ENCODE measurements at places on chromosomes 4 and X.

- DNase-seq, result no peak
These were observed 70.9 kb downstream of the INTS12 start for GRCh38 chr4:105637408-105638176.

DNA sequence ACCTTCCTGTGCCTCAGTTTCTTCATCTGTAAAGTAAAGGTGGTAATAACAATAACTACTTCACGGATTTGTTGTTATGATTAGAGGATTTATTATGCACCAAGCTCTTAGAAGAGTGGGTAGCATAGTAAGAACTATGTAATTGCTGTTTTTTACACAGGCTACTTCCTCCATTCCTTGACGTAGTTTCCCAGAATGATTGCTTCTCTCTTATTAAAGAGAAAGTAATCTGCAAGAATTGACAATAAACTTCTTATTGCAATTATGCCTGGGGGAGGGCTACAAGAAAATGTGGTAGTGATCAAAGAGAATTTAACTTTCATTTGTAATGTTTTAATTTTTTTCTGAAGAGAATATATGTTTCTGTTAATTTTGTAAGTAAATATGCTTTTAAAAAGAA, 238.7 kb downstream of the GASK1B start:
- DNase-seq, result no peak

DNA sequence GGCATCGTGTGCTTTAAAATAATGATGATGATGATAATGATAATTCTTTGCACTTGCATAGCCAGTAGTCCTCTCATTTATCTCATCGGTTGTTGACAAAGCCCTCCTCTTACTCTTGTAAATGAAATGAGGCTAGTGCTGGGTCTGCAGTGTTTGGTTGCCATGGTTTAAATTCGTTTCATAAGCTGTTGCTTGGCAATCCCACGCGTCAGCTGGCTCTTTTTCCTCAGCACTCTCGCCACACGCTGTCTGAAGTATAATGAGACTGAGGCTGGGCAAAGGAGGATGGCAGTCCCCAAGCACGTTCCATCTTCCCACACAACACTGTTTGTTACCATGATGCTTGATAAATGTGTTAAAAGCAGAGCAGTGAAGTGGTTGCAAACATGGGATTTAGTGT, 15.5 kb downstream of the PAGE4 start:
- DNase-seq, result no peak

GRCh38 chr4:134636338-134637051, 434.9 kb upstream of the PABPC4L start:
- DNase-seq, result no peak

DNA sequence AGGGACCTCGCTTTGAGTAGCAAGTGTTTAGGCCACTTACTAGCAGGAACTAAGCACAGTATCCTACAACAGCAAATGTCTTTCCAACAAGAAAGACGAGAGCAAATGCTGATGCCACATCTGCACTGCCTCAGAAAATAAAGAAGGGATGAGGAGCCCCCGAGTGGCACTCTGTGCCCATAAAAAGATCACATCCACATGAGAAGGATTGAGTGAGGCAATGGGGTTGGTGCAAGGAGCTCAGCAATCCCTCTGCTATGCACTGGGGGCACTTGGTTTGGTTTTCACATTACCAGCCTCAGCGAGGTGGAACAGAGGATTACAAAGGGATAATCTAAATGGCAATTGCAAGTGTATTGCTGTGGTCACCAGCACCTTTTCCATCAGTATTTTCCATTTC, 252.8 kb upstream of the SLC7A11 start:
- DNase-seq, result no peak

DNA sequence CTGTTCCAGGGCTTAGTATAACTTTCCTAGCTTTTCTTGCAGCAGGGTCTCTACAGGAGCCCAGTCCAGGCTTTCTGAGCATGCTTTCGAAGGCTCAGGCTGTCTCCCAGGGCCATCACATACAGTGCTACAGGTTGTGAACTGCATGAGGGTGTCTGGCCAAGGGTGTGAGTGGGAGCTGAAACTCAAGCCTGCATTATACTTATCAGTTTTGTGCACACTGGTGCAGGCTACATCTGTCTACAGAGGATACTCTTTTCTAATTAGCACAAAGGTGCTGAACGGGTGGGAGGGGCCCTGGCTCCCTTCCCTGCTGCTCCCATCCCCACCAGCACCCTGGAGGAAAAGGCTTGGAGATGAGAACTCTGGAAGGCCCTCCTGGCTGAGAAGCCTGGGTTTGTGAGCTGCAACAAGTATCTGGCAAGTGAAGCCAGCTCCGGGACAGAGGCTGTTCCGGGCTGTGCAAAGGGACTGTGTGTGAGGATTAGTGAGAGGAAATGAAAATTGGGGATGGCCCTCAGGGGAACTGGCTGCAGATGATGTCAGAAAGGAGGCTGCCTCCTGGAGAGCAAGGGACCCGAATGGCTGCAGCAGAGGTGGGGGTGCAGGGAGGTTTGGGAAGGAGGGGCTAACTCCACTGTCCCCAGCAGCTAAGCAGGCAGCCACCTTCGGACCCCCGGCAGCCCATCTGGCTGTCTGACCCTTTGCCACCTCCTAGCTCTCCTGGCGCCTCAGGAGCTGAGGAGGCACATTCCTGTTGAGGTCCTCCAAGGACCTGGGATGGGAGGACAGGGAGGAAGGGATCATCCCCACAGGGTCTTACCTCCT, 68.5 kb downstream of the EFNB1 start:
- DNase-seq, result no peak

GRCh38 chrX:104854188-104854587, 288.2 kb downstream of the IL1RAPL2 start:
- no peak for DNase-seq

GRCh38 chr4:7873881-7874280, 65.8 kb downstream of the AFAP1 start:
- no peak for DNase-seq

DNA sequence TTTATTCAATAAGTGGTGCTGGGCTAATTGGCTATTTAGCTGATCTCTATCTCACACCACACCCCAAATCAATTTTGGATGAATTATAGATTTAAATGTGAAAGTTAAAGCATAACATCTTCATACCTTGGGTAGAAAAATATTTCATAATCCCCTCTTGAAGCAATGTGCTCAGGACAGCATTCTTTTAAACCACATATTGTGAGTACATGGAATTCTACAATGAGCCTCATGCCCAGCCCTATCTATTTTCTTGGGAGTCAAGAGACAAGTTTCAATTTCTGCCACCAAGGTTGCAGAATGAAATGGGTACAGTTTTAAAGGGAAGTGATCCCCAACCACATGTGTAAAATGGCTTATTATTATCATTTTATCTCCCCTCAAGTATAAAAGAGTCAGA, 30.6 kb upstream of the GPRIN3 start:
- no peak for DNase-seq

- no peak for DNase-seq
These were observed 30.0 kb upstream of the FGG start for GRCh38 chr4:154642373-154643009.

DNA sequence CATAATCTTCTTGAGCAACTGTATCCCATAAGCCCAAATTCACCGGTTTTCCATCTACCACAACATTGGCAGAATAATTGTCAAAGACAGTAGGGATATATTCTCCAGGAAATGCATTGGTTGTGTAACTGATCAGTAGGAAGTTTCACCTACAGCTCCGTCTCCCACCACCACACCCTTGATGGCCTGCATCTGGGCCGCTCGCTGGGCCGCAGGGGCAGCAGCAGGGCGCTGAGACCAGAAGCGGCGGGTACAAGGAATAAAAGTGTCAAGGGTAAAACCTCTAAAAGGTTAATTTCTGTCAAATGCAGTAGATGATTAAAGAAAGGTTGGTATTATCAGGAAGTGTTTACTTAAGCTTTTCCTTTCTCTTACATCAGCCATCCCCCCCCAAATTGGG, 167.6 kb upstream of the DKK2 start:
- DNase-seq, result no peak

GRCh38 chr4:102339018-102339417, 6.3 kb downstream of the SLC39A8 start:
- no peak for DNase-seq

GRCh38 chrX:5810636-5811035, 418.0 kb downstream of the NLGN4X start:
- DNase-seq, result no peak

DNA sequence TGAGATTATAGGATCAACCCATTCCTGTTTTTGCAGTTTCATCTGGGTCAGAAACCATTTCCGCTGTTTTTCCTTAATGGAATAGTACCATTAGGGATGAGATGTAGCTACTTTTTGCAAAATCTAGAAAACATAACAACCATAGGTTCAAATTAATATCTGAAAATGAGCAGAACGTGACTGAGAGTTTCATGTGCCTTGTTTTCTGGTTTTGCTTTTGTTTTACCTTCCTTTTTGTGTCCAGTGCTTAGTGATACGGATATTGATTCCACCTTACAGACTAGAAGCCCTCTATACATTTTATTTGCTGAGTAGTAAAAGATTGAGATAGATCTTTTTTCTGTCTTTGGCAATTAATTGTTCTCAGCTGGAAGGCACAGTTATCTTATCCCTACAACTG, 46.5 kb downstream of the SNX25 start:
- DNase-seq, result no peak

DNA sequence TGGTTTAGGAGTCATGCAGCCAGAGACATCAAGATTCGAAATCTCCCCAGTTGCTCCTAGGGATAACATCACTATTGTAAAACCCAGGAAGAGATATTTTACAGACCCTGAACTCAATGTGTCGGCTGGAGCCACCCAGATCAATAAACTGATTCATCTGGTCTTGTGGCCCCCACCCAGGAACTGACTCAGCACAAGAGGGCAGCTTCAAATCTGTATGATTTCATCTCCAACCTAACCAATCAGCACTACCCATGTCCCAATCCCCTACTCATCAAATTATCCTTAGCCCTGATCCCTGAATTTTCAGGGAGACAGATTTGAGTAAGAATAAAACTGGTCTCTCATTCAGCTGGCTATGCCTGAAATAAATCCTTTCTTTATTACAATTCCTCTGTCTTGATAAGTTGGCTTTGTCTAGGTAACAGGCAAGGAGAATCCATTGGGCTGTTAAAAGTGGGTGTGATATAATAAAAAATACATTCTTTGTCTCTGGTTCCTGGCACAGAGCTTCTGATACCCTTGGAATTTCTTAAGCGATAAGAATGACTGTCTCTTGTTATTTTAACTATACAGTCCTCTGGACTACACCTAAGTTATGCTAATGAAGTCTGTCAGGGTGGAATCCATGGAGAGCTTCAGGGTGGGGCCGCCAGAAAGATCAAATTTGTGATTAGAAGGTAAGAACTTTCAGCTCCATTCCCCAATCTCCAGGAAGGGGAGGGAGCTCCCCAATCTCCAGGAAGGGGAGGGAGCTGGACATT, 44.3 kb upstream of the TNIP3 start:
- DNase-seq, result no peak

- DNase-seq, result no peak
These were observed 2308.1 kb upstream of the AGA start for GRCh38 chr4:179750374-179750773.

GRCh38 chr4:85187106-85187505, 220.6 kb upstream of the WDFY3 start:
- no peak for DNase-seq

DNA sequence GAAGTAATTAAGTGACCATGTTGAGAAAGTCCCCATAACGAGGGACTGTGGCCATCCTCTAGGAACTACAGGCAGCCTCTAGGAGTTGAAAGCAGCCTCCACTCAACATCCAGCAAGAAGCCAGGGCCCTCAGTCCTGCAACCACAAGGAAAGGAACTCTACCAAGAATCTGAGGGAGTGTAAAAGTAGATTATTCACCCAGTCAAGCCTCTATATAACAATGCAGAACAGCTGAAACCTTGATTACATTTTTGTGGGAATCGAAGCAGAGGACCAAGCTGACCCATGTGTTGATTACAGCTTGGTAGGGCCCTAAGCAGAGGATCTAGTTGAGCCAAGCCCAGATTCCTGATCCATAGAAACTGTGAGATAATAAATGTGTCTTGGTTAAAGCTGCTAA, 17.1 kb downstream of the RPS6KA6 start:
- no peak for DNase-seq

GRCh38 chr4:26220696-26221095, 100.1 kb upstream of the RBPJ start:
- DNase-seq, result no peak

DNA sequence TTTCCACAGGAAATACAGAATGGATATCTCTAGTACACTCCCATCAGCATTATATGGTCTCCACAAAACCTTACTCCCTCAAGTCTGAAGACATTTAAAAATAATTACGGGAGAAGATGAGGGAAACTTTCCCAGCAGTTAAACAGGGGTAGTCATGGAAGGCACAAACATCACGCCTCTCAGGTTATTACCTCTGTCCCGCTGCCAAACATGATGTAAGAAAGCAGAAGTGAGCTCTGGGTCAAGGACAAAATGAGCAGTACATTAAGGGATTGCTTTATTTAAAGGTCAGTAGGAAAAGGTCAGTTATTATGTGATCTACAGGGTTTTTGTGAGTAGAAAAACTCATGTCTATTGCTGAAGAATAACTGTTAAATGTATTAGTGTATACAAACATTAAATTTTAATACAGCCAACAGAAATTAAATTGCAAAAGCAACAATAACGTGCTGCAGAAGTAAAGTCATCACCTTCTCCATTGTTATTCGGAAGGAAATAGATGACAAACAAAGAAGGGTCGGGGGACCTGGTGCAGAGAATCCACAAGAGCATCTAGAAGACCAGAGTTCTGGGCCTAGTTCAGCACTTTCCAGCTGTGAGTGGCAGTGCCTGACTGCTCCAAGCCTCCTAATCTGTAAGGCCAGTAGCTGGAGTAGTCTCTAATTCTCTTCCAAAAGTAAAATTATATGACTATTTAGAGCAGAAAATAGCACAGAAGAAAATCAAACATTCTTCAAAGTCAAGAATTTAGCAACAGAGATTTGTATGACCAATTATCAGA, 171.2 kb downstream of the PPP3CA start:
- DNase-seq, result no peak

DNA sequence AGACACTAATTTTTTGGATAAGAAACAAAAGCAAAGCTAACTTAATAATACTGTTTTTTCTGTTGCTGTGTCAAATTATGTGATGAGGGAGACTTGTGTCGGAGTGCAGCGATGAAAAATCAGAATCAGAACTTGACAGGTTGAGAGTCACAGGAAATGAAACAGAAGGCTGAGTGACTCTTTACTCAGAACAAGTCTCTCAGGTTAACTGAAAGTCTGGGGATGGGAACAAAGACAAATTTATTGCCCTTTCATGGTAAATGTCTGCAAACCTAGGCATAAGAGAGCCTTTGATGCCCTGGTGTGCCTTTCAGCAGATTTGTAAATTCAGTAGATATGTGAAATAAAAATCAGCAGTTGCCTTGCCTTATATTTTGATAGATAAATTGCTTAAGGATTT, 96.0 kb downstream of the ADGRL3 start:
- no peak for DNase-seq

DNA sequence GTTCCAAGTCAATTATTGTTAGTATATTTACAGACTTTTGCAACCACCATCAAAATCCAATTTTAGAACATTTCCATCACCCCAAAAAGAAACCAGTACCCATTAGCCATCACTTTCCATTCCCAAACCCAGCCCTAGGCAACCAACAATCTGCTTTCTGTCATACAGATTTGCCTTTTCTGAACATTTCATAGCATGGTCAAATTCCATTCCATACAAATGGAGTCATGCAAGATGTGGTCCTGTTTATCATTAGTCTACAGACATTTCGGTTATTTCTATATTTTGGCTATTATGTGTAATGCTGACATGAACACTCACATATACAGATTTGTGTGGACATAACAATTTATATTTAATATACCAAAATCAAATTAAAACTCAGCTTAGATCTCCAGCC, 508.7 kb downstream of the ZNF674 start:
- no peak for DNase-seq

- DNase-seq, result no peak
These were observed 306.1 kb upstream of the EMCN start for GRCh38 chr4:100823993-100824323.

Measured in activated naive CD4-positive, alpha-beta T cell treated with anti-CD3 and anti-CD28 coated beads, Interleukin-2, amount 50 U/mL, for 16 hours (primary cell).